ENCODE measurements at places on chromosomes 16 and 17. TPM values are rescaled to one million over a fixed set of nuclear protein-coding genes. Genes with fewer than 3 reads are reported as not detected.

GRCh38 chr17:31388770-31389656 lies 2.5 kb upstream of the RAB11FIP4 start:
- DNase-seq, result peak; percentile 88

- no peak for DNase-seq
Measured at GRCh38 chr16:48247311-48247710, at the start of gene ABCC11. Gene ABCC11, minus strand, starts transcription at chr16:48247539. Its CDS starts 15,618 bp downstream, at chr16:48231921.

GRCh38 chr17:35931794-35932425 lies 1.3 kb upstream of the RDM1 start:
- no peak for DNase-seq

DNA sequence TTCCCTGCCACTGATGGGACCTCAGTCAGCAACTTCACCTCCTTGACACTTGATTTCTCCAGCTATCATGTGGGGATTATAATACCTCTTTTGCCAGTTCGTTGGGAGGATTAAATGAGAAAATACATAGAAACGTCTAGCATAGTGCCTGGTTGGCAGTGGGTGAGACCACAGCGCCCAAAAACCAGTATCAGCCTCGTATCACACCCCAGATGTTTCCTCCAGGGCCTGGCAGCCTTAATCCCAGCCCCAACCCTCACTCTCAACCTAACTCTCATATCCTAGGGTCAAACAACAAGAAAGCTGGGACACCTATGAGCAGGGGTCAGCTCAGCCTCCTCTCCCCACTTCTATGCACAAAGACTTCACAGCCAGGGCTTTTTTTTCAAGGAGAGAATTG lies 14.0 kb upstream of the C16orf78 start:
- DNase-seq, result no peak

The GUCY2D gene
- total RNA-seq, result not detected

GRCh38 chr16:23994615-23995014 lies 158.8 kb downstream of the PRKCB start:
- no peak for DNase-seq

The C1QBP gene
- 450 TPM for total RNA-seq

GRCh38 chr17:17681187-17681743 lies at the start of gene RAI1:
Gene RAI1, plus strand, starts transcription at chr17:17681458. Its CDS starts 111,491 bp downstream, at chr17:17792949.
- DNase-seq, result peak; percentile 96

- DNase-seq, result no peak
Measured at GRCh38 chr16:84098939-84099338, 17.8 kb downstream of the MBTPS1 start.

GRCh38 chr16:9755081-9755480 lies 427.1 kb downstream of the GRIN2A start:
- peak; percentile 13 for DNase-seq

DNA sequence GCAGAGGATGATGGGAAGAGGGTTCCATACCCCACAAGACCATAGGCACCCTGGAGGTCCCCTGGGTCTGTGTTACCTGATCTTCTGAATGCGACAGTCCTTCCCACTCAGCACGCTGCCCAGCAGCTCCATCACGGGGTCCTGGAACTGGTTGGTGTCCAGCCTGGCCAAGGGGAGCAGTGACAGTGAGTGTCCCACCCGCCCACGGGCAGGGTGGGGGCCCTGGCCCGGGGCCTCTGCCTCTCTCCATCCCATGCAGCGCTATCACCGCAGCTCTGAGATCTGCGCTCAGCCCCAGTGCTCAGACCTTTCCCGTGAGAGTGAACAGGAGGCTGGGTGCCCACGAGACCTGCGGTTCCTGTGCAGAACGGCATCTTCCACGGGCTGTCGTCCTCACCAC lies 15.6 kb downstream of the NLRC3 start:
- no peak for DNase-seq

The MPP3 gene
- total RNA-seq, result 7.7 TPM

The IGF2BP1 gene
- total RNA-seq, result 105 TPM

GRCh38 chr17:76204277-76204676 lies 36.0 kb downstream of the RNF157 start:
- no peak for DNase-seq

DNA sequence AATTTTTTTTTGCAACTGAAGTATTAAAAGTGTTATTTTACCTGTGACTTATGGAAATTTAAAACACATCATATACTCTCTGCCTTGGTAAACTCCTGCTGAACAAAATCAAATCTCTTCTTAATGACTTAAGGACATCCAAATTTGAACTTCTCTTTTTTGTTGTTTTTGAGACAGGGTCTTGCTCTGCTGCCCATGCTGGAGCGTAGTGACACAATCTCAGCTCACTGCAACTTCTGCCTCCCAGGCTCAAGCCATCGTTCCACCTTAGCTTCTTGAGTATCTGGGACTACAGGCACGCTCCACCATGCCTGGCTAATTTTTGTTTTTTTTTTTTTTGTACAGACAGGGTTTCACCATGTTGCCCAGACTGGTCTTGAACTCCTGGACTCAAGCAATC lies 56.1 kb downstream of the SKAP1 start:
- DNase-seq, result no peak

DNA sequence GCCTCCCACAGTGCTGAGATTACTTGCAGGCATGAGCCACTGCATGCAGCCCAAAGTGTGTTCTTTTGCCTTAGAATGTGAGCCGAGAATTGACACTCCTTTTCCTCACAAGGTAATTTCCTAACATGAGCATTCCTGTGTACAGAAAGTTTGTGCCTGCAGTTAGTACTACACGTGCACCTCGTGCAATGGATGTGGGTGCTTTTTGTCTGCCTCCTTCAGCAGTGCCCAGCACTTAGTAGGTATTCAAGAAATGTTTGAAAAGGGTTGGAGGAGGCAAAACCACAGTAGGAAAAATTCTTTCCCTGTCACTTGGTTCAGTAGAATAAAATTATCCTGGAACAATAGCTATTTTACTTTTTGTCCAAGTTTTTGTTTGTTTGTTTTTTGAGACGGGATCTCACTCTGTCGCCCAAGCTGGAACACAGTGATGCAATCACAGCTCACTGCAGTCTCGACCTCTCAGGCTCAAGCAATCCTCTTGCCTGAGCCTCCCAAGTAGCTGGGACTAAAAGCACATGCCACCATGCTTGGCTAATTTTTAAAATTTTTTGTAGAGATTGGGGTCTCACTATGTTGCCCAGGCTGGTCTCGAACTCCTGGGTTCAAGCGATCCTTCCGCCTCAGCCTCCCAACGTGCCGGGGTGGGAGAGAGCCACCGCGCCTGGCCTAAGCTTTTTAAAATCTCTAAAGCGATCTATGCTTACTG lies 2.4 kb downstream of the NDE1 start:
- no peak for DNase-seq

The IRX5 gene
- total RNA-seq, result 1.5 TPM

GRCh38 chr17:82859431-82860403 lies 19.9 kb upstream of the ZNF750 start:
- peak; percentile 68 for DNase-seq

The NF1 gene
- total RNA-seq, result 11.6 TPM

GRCh38 chr16:57962046-57962445 lies 8.9 kb downstream of the CNGB1 start:
- no peak for DNase-seq

- no peak for DNase-seq
Measured at GRCh38 chr17:49107211-49107557, 25.4 kb upstream of the B4GALNT2 start.

The CASKIN2 gene
- total RNA-seq, result 11.8 TPM

DNA sequence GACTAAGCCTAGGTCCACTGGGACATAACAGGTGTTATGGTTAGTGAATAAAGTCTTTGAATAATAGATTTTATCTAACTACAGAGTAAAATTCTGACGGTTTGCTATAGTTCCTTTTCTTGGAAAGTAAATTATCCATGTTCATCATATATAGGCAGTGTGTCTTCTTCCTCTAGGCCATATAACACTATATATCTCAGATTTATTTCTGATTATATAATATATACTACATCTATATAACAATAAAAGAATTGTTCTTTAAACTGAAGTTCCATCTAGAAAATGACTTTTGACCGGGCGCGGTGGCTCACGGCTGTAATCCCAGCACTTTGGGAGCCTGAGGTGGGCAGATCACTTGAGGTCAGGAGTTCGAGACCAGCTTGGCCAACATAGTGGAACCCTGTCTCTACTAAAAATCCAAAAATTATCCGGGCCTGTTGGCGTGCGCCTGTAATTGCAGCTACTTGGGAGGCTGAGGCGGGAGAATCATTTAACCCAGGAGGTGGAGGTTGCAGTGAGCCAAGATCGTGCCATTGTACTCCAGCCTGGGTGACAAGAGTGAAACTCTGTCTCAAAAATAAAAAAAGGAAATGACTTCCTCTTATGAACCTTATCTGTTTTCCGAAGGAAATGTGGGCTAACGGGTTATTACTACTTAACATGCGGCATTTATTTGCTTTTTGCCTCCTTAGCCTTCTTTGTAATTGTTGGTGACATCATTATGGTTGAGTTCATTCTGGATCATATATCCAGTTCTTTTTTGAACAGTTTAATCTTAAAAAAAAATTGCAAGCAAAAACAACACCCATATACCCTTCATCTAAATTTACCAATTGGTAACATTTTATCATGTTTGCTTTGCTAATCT lies 29.2 kb downstream of the NOL11 start:
- no peak for DNase-seq

DNA sequence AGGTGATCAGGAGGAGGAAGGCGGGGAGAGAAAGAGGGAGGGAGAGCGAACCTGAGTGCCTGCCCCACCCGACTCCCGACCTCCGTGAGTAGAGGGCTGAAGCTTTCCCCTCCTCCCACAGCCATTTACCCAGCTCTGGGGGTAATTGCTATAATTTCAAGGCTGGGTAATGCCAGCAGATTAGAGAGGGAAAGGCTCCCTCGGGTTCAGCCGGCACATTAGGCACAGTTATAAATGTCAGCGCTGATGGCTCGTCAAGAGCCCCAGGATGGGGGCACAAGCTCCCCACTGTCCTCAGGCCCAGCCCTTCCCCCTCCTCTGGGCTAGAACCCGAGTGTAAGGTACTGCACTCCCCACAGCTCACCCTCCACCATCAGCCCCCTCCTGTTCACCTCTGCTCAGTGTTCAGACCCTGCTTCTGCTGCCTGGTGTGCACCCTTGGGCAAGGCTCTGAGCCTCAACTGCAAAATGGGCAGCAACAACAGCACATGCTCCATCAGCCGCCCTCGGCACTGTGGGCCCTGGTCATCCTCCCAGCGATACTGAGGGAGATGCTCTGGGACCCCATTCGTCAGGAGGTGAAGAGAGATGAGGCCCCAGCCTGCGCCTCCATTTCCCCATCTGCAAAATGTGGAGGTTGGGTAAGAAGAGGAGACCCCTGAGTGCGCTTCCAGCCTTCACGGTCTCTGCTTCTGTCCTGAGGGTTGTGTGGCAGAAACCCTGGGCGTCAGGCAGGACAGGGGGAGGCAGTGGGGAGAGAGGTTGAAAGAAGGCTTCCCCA lies 77.2 kb downstream of the NT5M start:
- DNase-seq, result no peak

The ABCA9 gene
- not detected for total RNA-seq

GRCh38 chr16:54070789-54071343 lies 215.7 kb downstream of the IRX3 start:
- DNase-seq, result no peak

- DNase-seq, result peak; percentile 86
Measured at GRCh38 chr17:31842195-31843069, 16.6 kb downstream of the COPRS start.

The SLC13A2 gene
- total RNA-seq, result not detected

GRCh38 chr16:87644186-87644585 lies 41.9 kb downstream of the JPH3 start:
- DNase-seq, result no peak

DNA sequence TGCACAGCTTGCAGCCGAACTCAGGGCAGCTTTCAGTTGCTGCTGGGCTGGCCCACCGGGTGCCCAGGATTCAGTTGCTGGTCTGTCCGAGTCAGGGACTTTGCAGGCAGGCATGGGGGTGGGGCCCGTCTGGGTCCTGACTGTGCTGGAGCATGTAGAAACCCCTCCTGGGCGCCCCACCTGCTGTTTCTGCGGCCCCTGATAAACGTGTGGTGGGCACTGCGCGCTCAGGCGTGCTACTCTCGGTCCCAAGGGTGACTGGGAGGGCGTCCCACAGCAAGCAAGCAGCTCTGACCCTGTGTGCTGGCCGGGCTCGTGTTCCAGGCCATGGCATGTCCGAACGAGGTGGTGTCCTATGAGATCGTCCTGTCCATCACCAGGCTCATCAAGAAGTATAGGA lies 12.6 kb downstream of the TSC2 start:
- no peak for DNase-seq

The CLEC3A gene
- 0.67 TPM for total RNA-seq

DNA sequence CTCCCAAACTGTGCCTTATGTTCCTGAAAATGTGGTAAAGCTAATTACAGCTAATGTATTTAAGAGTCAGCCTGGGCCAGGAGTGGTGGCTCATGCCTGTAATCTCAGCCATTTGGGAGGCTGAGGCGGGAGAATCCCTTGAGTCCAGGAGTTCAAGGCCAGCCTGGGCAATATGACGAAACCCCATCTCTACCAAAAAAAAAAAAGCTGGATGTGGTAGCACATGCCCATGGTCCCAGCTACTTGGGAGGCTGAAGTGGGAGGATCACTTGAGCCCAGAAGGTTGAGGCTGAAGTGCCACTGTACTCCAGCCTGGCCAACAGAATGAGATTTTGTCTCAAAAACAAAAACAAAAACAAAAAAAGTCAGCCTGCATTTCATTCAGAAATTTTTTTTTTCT lies 33.2 kb upstream of the C17orf78 start:
- no peak for DNase-seq

GRCh38 chr16:15653227-15653626 lies 3.2 kb downstream of the NDE1 start:
- no peak for DNase-seq

DNA sequence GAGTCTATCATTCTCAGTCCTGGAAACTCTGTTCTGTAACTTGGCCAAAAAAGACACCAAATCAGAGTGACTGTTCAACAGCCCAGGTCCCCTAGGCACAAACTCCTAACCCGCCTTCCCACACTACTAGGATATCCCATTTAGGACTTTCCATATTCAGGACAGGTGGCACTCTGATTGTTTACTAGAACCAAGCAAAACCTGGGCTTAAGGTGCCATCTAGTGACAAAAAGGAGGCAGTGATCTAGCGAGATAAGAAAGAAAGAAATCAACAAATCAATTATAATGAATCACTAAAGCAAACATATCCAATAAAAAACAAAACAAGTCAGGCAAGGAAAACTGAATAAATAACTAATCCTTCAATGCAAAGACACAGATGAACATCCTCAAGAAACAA lies 203.9 kb downstream of the CEP112 start:
- DNase-seq, result peak; percentile 22

The OR3A3 gene
- not detected for total RNA-seq

The CLEC10A gene
- not detected for total RNA-seq

- no peak for DNase-seq
Measured at GRCh38 chr16:55914383-55914782, 39.2 kb upstream of the CES5A start.

DNA sequence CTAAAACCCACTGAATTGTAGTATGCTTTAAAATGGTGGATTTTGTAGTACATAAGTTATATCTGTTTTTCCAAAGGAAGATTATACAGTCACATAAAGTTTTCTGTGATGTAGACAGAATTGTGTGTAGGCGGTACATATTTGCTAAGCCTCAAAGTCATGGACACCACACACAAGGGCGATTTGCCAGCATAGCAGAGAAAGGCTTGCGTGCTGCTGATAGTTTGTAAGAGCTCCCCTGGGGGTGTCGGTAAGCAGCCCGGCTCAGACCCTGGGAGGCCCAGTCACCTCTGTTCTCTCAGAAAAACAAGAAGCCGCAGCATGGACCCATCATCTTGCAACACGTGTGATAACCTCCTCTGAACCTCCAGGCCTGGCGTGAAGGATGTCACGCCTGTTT lies 38.3 kb upstream of the AKTIP start:
- no peak for DNase-seq

GRCh38 chr17:82740906-82741759 lies 5.7 kb downstream of the FN3K start:
- DNase-seq, result no peak

GRCh38 chr16:78605548-78606101 lies 506.2 kb downstream of the WWOX start:
- no peak for DNase-seq
